Spinal cord (tissue), 10 donors: ENCODE measurements at places on chromosomes 12 and 14.

DNA sequence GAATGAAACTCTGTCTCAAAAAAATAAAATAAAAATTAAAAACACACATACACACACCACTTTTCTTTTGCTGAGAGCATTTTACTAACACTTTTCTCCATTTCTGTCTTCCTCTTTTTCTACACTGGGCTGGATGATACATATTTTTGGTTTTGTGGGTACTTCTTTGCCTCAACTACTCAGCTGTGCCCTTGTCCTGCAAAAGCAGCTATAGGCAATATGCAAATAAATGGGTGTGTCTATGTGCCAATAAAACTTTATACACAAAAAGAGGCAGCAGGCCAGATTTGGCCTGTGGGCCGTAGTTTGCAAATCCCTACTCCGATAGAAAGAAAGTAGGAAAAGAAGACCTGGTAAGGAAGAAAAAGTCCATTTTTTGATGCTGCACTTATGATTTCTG is 6.5 kb downstream of the CLMN start:
- H3K27ac ChIP-seq: no peak overlapping the region
- DNase-seq: no peak
- H3K4me1 ChIP-seq: peaks cover 25% of the 10 kb centered on the region
- H3K4me3 ChIP-seq: no peak overlapping the region

DNA sequence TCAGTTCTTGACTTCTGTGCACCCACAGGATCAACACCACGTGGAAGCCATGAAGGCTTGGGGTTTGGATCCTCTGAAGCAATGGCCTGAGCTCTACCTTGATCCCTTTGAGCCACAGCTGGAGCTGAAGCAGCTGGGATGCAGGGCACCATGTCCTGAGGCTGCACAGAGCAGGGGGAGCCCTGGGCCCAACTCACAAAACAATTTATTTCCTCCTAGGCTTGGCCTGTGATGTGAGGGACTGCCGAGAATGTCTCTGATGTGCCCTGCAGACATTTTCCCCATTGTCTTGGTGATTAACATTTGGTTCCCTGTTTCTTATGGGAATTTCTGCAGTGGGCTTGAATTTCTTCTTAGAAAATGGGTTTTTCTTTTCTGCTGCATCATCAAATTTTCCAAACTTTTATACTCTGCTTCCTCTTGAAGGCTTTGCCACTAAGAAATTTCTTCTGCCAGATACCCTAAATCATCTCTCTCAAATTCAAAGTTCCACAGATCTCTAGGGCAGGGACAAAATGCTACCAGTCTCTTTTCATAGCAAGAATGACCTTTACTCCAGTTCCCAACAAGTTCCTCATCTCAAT is 288.2 kb downstream of the CCDC59 start:
- H3K4me3 ChIP-seq: no peak overlapping the region
- H3K27me3 ChIP-seq: no peaks in the 10 kb centered on the region
- DNase-seq: no peak
- no peaks in the 10 kb centered on the region for H3K4me1 ChIP-seq

GRCh38 chr14:64474698-64475097 is 9.4 kb downstream of the AKAP5 start:
- H3K27me3 ChIP-seq: no peaks in the 10 kb centered on the region
- no peak for DNase-seq
- H3K27ac ChIP-seq: no peak overlapping the region
- H3K4me1 ChIP-seq: no peaks in the 10 kb centered on the region

- DNase-seq: no peak
- H3K4me1 ChIP-seq: peaks cover 42% of the 10 kb centered on the region
- H3K4me3 ChIP-seq: no peak overlapping the region
- H3K27me3 ChIP-seq: no peaks in the 10 kb centered on the region
These were observed 10.0 kb downstream of the PGF start for GRCh38 chr14:74945261-74945851.

- no peak for DNase-seq
- no peaks in the 10 kb centered on the region for H3K27me3 ChIP-seq
- no peaks in the 10 kb centered on the region for H3K4me1 ChIP-seq
- H3K4me3 ChIP-seq: no peak overlapping the region
- H3K36me3 ChIP-seq: no peaks in the 10 kb centered on the region
- no peak overlapping the region for H3K27ac ChIP-seq
These were observed 16.2 kb downstream of the PYGL start for GRCh38 chr14:50928002-50928635.

GRCh38 chr14:61466249-61466904 is 145.0 kb downstream of the PRKCH start:
- no peak overlapping the region for H3K4me3 ChIP-seq
- H3K27ac ChIP-seq: no peak overlapping the region
- no peak for DNase-seq
- H3K4me1 ChIP-seq: peaks cover 26% of the 10 kb centered on the region
- H3K27me3 ChIP-seq: no peaks in the 10 kb centered on the region

- no peak overlapping the region for H3K27ac ChIP-seq
- no peaks in the 10 kb centered on the region for H3K36me3 ChIP-seq
- H3K27me3 ChIP-seq: no peaks in the 10 kb centered on the region
- H3K4me1 ChIP-seq: no peaks in the 10 kb centered on the region
These were observed 51.2 kb downstream of the TEAD4 start for GRCh38 chr12:3010214-3010930.

DNA sequence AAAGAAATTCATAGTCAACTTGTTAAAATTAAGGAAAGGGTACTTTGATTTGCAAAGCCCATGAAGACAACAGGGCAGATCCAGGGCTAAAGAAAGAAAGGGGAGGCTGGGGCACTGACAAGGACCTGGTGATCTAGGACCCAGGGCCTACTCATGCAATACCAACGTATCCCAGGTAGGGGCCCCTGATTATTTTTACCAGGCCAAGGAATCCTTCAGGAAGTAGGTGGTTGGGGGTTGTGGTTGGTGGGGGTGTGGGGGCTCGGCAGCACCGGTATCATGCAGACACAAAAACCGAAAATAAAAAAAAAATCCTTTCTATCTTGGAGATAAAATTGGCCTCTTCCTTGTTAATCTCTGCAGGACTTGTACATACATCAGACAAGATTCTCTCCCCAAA is 47.5 kb downstream of the GSC start:
- H3K4me1 ChIP-seq: no peaks in the 10 kb centered on the region
- H3K27me3 ChIP-seq: no peaks in the 10 kb centered on the region
- no peak overlapping the region for H3K27ac ChIP-seq

DNA sequence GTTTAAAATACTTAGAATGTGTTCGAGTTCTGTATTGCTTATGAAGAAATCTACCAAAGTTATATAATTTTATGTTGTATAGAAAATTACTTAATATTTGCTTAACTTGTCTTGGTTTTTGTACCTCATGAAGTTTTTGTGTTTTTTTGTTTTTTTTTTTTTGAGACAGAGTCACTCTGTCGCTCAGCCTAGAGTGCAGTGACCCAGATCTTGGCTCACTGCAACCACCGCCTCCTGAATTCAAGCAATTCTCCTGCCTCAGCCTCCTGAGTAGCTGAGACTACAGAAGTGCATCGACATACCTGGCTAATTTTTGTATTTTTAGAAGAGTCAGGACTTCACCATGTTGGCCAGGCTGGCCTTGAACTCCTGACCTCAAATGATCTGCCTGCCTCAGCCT is 69.9 kb downstream of the MON2 start:
- H3K27ac ChIP-seq: no peak overlapping the region
- no peaks in the 10 kb centered on the region for H3K4me1 ChIP-seq
- no peak overlapping the region for H3K4me3 ChIP-seq
- peaks cover 13% of the 10 kb centered on the region for H3K36me3 ChIP-seq

DNA sequence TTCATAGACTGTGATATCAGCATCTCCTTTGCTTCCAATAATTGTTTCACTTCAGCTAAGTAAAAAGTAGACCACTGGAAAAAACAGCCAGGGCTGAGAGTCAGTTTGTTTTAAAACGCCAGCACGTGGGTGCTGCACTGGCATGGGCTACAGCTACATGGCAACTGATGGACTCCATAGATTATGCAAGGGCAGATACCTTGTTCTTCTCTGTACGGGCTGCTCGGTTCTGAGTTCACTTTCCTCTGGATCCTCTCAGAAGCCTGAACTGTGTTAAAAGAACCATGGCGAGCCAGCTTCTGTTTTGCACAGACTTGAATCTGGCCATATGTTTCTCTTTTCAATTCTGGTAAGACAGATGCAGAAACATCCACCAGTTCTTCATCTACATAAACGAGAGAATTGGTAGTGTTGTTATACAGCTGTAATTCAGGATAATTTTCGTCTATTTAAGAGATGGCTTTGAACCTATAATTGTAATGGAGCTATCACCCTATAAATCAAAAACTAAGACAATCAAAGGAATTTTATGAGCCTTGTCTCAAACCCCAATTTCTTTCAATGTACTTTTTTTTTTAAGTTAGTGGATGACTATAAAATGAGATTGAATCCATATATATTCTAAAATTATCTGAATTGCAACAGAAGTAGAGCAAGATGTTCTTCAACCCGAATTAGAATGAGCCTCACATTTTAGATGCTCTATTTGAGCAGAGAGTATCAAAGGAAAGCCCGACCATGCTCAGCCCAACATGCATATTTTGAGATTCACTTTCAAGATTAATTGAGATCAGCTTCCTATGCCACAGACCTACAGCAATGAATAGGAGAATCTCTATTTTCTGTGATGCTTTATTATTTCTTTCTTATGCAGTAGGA is 31.5 kb downstream of the E2F7 start:
- DNase-seq: no peak
- H3K27me3 ChIP-seq: no peaks in the 10 kb centered on the region
- H3K4me3 ChIP-seq: no peak overlapping the region
- H3K27ac ChIP-seq: no peak overlapping the region

GRCh38 chr12:57370072-57370471 is 60.8 kb downstream of the R3HDM2 start:
- H3K4me1 ChIP-seq: no peaks in the 10 kb centered on the region
- no peaks in the 10 kb centered on the region for H3K36me3 ChIP-seq
- H3K27ac ChIP-seq: no peak overlapping the region
- DNase-seq: no peak

- H3K4me3 ChIP-seq: no peak overlapping the region
- DNase-seq: no peak
- H3K36me3 ChIP-seq: no peaks in the 10 kb centered on the region
- no peak overlapping the region for H3K27ac ChIP-seq
These were observed 146.4 kb upstream of the LMNTD1 start for GRCh38 chr12:25699454-25699853.

DNA sequence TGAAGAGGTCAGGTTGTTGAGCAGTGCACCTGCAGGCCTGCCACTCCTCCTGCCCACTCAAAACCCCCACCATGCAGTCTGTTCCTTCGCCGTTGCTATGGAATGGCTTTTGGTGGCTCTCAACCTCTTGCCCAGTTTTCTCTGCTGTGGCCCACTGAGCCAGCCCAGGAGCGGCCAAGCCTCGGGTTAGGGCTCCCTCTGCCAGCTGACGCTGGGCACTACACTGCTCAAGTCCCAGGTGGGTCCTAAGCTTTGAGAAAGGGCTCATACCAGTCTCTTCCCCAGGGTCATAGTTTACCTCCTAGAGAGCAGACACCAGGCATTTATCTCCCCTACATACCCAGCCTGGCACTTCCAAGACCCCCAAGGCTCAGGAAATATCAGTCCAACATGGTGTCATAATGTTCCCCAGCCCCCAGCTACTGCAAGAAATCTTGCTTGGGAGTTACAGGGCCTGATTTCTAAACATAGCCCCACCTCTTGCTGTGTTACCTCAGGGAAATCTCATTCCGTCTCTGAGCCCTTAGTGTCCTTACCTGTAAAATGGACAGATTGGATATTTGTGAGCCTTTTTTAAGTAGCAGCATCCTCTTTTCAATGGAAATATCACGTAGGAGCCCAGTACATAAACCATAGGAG is 59.4 kb downstream of the TSPAN11 start:
- peaks cover 39% of the 10 kb centered on the region for H3K36me3 ChIP-seq
- peaks cover 10% of the 10 kb centered on the region for H3K4me1 ChIP-seq
- no peaks in the 10 kb centered on the region for H3K27me3 ChIP-seq
- DNase-seq: peak; percentile 73

DNA sequence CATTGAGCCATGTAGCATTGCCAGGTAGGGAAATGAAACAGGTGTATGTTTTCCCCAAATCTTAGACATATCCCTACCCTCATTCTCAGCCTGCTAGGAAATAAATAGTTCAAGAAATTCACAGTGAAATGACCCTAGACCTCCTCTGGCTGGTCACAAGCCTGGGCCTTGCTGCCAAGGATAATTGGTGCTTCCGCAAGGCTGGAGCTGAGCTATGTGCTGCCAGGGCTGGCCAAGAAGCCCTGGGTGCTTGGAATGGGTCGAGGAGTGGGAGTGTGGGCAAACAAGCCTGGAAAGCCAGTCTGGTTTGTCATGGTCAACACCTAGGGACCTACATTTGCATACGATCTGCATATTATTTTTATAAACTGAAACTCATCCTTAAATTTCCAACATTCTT is 31.3 kb upstream of the SLC10A1 start:
- no peak overlapping the region for H3K4me3 ChIP-seq
- no peak overlapping the region for H3K27ac ChIP-seq
- no peaks in the 10 kb centered on the region for H3K4me1 ChIP-seq
- H3K36me3 ChIP-seq: no peaks in the 10 kb centered on the region
- H3K27me3 ChIP-seq: no peaks in the 10 kb centered on the region

- no peaks in the 10 kb centered on the region for H3K27me3 ChIP-seq
- H3K36me3 ChIP-seq: no peaks in the 10 kb centered on the region
- peaks cover 7% of the 10 kb centered on the region for H3K4me1 ChIP-seq
- H3K4me3 ChIP-seq: no peak overlapping the region
These were observed 171.2 kb downstream of the ZFP36L1 start for GRCh38 chr14:68621400-68622365.

DNA sequence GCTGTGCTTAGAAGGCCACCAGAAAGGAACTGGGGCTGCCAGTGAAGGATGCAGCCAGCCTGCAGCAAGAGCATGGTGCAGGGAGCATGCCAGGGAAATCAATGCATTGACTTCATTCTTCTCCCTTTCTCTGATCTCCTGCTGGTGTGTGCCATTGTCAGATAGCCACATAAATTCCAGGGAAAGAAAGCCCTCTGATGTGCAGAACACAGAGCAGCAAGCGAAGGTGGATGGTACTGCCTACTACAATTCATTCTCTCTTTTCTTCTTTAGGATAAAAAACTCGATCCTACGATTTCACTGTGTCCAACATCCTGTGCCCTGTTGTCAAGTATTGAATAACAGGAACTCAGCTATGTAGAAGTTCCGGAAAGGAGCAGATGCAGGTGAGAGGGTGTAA is 446.7 kb upstream of the TMEM132C start:
- no peak overlapping the region for H3K4me3 ChIP-seq
- H3K4me1 ChIP-seq: peaks cover 5% of the 10 kb centered on the region
- H3K27ac ChIP-seq: no peak overlapping the region
- H3K36me3 ChIP-seq: no peaks in the 10 kb centered on the region
- no peak for DNase-seq
